Tibial nerve (tissue), 4 donors: ENCODE measurements at places on chromosomes 1 and 21.

- H3K4me3 ChIP-seq: no peak overlapping the region
- peaks cover 64% of the 10 kb centered on the region for H3K4me1 ChIP-seq
- no peaks in the 10 kb centered on the region for H3K27me3 ChIP-seq
- H3K27ac ChIP-seq: no peak overlapping the region
Measured at GRCh38 chr1:48495911-48496310, 23.9 kb upstream of the SPATA6 start.

DNA sequence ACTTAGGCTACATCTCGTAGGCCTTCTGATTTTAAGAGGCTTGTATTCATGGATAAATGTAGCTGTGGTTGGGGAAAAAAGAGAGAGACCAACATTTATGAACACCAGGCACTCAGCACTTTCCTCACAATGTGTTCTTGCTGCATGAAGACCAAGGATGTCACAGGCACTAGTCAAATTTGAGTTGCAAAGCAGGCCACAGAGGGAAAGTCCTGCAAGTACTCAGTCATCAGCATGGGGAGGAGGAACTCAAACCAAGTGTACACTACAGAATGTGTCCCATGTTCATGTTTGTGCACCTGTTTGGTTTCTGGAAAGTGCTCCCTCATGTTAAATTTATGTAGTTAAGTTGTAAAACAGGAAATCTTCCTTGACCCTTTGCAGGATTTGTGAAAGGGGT, 8.7 kb upstream of the MAP3K7CL start:
- no peak for DNase-seq
- H3K36me3 ChIP-seq: no peaks in the 10 kb centered on the region
- H3K4me3 ChIP-seq: no peak overlapping the region
- H3K4me1 ChIP-seq: no peaks in the 10 kb centered on the region
- no peak overlapping the region for H3K27ac ChIP-seq

- H3K27ac ChIP-seq: peak overlapping the region; percentile 10
- no peaks in the 10 kb centered on the region for H3K36me3 ChIP-seq
- DNase-seq: no peak
- no peaks in the 10 kb centered on the region for H3K27me3 ChIP-seq
- H3K4me3 ChIP-seq: no peak overlapping the region
- H3K4me1 ChIP-seq: no peaks in the 10 kb centered on the region
Measured at GRCh38 chr1:8239306-8240023, 78.4 kb upstream of the SLC45A1 start.

DNA sequence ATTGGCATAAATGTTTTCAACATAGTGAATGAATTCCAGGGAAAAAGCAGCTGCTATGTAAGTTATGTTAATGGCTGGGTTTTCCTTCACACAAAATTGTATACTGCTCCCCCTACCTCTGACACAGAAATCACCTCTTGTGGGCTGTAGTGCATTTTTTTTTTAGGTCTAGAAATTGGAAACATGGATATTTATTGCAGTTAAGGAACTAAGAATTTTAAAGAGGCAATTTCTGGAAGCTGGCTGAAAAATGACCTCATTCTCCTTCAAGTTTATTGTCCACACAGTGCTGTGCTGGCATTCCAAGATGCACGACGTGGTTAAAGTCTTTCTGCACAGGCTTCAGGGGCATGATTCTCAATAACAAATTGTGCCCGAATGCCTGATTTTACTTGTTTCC, 1424.2 kb downstream of the MRPL39 start:
- no peaks in the 10 kb centered on the region for H3K4me1 ChIP-seq
- no peaks in the 10 kb centered on the region for H3K36me3 ChIP-seq
- no peak overlapping the region for H3K27ac ChIP-seq
- no peak for DNase-seq
- no peak overlapping the region for H3K4me3 ChIP-seq

GRCh38 chr1:219432191-219432606, 180.7 kb downstream of the ZC3H11B start:
- no peaks in the 10 kb centered on the region for H3K27me3 ChIP-seq
- no peaks in the 10 kb centered on the region for H3K36me3 ChIP-seq
- DNase-seq: no peak
- no peak overlapping the region for H3K4me3 ChIP-seq
- no peaks in the 10 kb centered on the region for H3K4me1 ChIP-seq

DNA sequence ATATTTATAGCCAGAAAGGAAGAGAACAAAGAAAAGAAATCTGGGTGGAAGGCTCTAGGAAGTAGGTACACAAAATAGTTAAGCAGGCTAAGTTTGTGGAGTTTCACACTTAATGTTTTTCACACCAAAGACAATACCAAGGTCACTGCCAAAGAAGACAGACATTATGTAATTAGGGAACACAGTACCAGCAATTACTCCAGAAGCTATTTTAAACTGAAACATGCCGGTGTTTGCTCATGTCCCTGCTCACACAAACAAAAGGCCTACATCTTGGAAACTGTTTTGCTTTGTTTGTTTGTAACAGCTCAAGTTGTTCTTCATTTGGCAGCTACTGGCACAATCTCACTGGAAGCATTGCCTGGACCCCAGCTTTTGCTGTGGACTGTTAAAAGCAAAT, 88.5 kb upstream of the DAB1 start:
- no peaks in the 10 kb centered on the region for H3K27me3 ChIP-seq
- no peak overlapping the region for H3K4me3 ChIP-seq

DNA sequence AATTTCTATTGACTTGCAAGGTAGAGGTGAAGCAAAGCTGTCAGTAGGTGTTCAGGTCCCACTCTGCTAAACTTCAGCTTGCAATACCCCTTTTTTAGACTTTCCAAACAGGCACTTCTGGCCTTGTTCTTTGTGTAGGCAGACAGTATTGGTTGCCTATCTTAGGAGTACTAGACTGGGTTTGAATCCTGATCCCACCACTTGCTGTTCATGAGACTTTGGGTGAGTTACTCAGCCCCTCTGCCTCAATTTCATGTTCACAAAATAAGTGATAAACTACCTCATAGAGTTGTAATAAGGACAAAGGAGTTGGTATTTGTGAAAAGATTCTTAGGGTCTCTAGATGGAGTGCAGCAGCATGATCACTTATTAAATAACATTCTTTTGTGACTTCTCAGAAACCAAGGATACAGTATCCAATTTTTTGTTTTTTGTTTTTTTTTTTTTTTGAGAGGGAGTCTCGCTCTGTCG, 5.2 kb downstream of the RCC1 start:
- DNase-seq: no peak
- H3K4me3 ChIP-seq: no peak overlapping the region
- no peak overlapping the region for H3K27ac ChIP-seq

DNA sequence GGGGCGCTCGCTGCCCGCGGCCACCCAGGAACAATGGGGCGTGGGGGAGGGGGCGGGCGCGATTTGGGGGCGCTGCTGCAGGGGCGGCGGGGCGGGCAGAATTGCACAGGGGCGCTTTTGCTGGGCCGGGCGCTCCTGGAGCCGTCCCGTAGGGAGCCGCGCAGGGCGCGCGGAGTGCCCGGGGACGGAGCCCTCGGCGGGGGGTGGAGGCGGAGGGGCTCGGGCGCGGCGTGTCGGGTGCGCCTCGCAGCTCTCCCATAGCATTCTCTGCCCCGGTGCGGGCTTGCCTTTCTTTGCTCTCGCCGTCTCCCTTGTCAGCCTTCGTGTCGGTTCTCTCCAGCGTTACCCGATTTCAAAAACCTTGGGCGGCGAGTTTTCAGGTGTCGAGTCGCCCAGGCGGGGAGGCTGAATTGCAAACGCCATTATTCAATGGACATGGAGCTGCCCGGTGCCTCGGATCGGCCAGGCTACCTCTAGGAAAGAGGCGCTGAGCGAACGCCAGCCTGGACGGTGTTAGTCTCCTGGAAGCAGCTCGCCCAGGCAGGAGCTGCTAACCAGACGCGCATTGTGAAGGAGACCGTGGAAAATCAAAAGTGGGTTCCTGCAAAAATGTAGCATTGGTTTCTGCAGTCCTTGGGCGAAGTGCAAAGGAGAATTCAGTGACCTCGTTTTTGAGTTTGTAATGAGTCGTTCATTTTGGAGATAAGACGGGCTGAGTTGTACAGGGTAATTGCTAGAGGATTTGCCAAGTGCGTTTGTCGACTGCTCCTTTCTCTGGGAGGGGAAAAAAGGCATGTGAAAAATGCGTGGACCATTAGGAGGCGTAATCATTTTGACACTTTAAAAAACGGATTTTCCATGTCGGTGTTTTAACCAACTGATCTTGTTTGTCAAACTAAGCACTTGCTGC, 626 bp downstream of the CXADR start:
- H3K4me1 ChIP-seq: no peaks in the 10 kb centered on the region
- no peaks in the 10 kb centered on the region for H3K27me3 ChIP-seq
- peak overlapping the region; percentile 54 for H3K4me3 ChIP-seq
- H3K36me3 ChIP-seq: no peaks in the 10 kb centered on the region

GRCh38 chr1:150366416-150367296, 2.7 kb downstream of the RPRD2 start:
- no peaks in the 10 kb centered on the region for H3K36me3 ChIP-seq
- H3K4me3 ChIP-seq: peak overlapping the region; percentile 78
- H3K27me3 ChIP-seq: no peaks in the 10 kb centered on the region
- H3K27ac ChIP-seq: peak overlapping the region; percentile 97
- peaks cover 35% of the 10 kb centered on the region for H3K4me1 ChIP-seq

DNA sequence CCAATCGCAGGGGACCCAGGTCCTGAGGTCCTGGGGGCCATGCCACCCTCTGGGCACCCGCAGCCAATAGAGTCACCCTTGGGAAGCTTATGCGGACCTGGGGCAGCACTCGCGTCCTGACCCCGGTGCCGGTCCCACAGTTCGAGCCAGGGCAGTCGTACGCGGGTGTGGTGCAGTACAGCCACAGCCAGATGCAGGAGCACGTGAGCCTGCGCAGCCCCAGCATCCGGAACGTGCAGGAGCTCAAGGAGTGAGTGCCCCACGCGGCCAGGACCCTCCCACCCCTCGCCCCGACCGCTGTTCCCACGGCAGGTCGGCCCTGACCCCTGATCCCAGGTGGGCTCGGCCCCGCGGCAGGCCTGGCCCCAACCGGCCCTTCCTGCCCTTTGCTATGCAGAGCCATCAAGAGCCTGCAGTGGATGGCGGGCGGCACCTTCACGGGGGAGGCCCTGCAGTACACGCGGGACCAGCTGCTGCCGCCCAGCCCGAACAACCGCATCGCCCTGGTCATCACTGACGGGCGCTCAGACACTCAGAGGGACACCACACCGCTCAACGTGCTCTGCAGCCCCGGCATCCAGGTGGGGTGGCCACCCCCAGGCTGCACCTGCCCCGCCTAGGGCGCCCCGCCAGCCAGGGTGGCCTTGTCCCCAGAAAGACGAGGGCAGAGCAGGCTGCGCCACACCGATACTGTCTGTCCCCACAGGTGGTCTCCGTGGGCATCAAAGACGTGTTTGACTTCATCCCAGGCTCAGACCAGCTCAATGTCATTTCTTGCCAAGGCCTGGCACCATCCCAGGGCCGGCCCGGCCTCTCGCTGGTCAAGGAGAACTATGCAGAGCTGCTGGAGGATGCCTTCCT, 20.5 kb downstream of the COL6A1 start:
- no peak for DNase-seq
- peaks cover 79% of the 10 kb centered on the region for H3K36me3 ChIP-seq
- H3K27ac ChIP-seq: no peak overlapping the region
- no peaks in the 10 kb centered on the region for H3K4me1 ChIP-seq
- no peak overlapping the region for H3K4me3 ChIP-seq

DNA sequence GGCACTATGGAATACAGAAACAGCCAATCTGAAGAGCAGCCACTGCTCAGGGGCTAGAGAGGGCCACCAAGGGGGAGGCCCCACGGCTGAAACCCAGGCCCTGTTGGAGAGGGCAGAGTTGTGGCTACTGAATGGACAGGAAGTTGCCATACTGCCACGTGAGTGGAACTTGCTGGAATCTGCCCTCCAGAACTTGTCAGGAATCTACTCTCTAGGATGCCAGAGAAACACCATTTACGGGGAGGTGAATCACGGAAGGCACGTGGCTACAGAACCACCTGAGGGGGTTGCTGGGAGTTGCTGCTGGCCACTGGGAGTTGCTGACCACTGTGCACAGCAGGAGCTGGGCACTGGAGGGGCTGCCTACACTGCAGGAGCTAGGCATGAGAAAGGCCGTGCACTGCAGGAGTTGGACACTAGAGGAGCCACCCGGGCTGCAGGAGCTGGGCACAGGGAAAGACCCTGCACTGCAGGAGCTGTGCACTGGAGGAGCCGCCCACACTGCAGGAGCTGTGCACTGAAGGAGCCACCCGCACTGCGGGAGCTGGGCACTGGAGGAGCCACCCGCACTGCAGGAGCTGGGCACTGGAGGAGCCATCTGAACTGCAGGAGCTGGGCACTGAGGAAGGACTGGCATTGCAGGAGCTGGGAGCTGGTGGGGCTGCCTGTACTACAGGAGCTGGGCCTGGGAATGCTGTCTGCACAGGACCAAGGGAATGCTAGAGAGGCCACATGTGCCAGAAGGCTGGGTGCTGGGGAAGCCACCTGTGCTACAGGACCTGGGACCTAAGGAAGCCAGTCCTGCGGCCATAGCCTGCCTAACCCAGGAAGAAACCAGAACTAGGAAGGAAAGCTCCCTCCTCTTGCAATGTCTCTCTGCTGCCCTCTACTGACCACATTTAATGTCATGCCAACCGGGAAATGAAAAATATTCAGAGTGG, 343.4 kb downstream of the MATN1 start:
- DNase-seq: no peak
- no peak overlapping the region for H3K27ac ChIP-seq
- peaks cover 10% of the 10 kb centered on the region for H3K27me3 ChIP-seq
- no peaks in the 10 kb centered on the region for H3K36me3 ChIP-seq
- H3K4me3 ChIP-seq: no peak overlapping the region

DNA sequence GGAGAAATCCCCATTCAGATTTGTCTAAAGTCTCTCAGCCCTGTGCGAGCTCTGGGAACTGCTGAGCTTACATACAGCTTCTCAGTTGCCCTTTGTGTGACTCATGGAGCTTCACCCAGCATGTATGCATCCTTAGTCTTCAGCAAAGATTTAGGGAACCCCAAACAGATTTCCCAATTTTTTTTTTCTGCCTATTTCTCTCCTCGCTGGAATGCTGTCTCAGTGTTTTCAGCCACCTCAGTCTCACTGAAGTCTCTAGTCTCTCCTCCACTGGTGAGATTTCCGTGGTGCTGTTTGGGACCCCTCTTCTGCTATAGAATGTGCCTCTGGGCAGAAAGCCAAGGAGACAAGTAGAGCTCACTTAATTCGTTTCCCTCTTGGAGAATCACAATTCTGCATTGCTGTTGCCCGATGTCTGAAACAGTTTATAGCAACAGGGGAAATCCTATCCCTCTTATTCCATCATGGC, 28.1 kb upstream of the TXLNA start:
- no peaks in the 10 kb centered on the region for H3K4me1 ChIP-seq
- H3K36me3 ChIP-seq: no peaks in the 10 kb centered on the region
- H3K27ac ChIP-seq: no peak overlapping the region
- H3K27me3 ChIP-seq: no peaks in the 10 kb centered on the region
- no peak for DNase-seq

DNA sequence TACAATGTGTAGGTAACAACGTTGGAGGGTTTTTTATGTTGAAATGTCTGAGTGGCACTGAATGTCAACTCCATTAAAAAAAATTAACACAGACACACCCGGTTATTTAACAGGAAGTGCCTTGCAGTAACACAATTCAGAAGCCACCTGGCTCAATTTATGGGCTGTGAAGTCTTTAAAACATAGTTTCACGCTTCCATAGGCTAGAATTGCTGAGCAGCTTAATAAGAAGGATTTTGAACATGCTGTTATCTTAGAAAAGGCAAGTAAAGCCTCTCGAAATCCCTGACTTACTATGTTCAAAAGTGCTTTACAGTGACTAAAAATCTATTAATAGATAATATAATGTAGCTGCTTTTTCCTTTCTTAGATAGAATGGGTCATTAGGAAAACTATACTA, 19.7 kb downstream of the SRSF4 start:
- H3K4me1 ChIP-seq: no peaks in the 10 kb centered on the region
- H3K27me3 ChIP-seq: no peaks in the 10 kb centered on the region
- no peak overlapping the region for H3K4me3 ChIP-seq
- H3K36me3 ChIP-seq: peaks cover 56% of the 10 kb centered on the region
- H3K27ac ChIP-seq: no peak overlapping the region
- no peak for DNase-seq
